ENCODE measurements at places on chromosomes 12 and 14. TPM values are rescaled to one million over a fixed set of nuclear protein-coding genes. Genes with fewer than 3 reads are reported as not detected.

ARMH4 gene
- total RNA-seq, result 9.0 TPM

ADCY6 gene
- 74.7 TPM for total RNA-seq

FSCB gene
- total RNA-seq, result 0.42 TPM

ABCD2 gene
- total RNA-seq, result 7.3 TPM

GRCh38 chr12:105748806-105749600, 389.8 kb downstream of the NUAK1 start:
- H3K36me3 ChIP-seq, result no peaks in the 10 kb centered on the region
- H3K4me3 ChIP-seq, result no peak overlapping the region
- no peaks in the 10 kb centered on the region for H3K27me3 ChIP-seq
- no peaks in the 10 kb centered on the region for H3K4me1 ChIP-seq

DNA sequence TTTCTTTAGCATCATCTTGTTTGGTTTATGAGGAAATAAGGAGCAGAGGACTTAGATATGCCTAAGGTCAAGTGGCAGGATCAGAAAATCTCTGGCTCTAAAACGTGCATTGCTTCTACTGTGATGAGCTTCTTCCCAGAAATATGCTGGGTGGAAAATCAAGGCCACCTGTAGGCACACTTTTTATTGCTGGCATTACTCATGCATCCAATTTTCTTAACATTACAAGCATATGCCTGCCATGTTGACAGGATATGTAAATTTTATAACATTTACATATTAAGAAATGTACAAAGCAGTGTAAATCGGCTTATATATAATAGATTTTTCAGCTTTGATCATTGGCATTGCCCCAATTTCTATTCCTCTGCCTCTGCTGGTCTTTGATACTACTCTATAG, 409.6 kb downstream of the TMEM132D start:
- no peaks in the 10 kb centered on the region for H3K4me1 ChIP-seq
- H3K27ac ChIP-seq, result no peak overlapping the region
- DNase-seq, result no peak
- no peaks in the 10 kb centered on the region for H3K27me3 ChIP-seq
- H3K4me3 ChIP-seq, result no peak overlapping the region

DNA sequence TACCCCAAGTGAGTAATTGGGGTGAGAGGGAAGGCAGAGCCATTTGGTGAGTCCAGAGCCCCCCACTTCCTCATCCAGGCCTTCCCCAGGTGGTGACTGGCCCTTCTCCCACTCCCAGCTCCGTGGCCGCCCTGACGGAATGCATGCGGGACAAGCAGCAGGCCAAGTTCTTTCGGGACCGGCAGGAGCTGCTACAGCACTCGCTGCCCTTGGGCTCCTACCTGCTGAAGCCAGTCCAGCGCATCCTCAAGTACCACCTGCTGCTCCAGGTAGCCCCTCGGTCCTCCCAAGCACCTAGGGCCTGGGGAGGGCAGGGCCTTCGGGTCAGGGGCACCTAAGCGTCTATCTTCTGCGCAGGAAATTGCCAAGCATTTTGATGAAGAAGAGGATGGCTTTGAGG, 26.5 kb downstream of the PLEKHG3 start:
- no peaks in the 10 kb centered on the region for H3K36me3 ChIP-seq
- H3K27ac ChIP-seq, result no peak overlapping the region
- no peak overlapping the region for H3K4me3 ChIP-seq
- H3K4me1 ChIP-seq, result peaks cover 13% of the 10 kb centered on the region
- no peaks in the 10 kb centered on the region for H3K27me3 ChIP-seq
